ENCODE measurements at places on chromosomes 6 and 20.

DNA sequence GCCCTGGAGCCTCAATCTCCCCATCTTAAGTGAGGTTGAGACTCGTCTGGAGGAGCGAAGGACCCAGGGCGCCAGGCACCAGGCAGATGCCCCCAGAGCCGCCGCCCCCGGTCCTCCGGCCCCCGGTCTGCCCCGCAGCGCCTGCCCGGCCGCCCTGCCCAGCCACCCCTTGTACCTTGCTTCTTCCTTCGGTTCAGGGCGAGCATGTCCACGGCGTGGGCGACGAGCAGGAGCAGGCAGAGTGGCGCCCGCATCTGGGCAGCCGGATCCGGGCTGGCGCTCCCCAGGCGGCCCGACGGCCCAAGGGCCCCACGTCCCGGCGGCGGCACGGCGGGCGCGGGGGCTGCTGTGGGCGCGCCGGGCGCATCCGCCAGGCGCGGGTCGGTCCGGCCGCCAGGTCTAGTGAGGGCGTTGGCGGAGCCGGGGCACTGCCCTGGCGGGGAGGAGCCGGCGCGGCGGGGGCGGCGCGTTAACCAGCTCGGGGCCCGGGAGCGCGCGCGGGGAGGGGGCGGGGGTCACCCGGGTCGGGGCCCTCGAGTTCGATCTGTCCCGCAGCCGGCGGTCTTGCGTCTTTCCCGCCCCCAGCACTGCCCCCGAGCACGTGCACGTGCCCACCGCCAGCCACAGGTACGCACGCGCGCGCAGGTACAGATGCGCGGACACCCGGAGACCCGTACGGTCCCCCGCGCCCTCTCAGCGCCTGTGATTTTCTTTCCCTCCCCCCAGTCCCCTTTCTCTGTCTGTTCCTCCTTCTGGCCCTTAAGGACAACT, at the start of gene RSPO4:
RSPO4 (minus strand) TSS at position 401 of the 771 bp plus-strand sequence; CDS start at position 254, 147 bp downstream.
- no peak for DNase-seq

DNA sequence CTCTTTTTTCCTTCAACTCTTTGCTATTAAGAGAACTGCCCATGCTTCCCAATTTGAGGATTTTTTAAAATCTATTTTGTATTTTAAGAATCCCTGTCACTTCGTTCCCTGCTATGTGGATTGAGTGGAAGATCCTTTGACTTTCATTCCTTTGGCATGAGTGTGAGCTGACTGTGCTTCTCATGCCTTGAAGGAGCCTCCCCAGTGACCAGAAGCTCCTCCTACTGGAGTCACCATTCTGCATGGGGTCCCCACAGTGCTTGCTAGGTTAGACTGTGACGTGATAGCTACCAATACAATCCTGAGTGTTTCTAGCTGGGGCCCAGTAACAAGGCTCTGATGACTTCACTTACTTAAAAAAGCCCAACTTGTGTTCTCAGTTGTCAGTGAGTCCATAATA, 104.4 kb upstream of the LAMP5 start:
- DNase-seq: no peak

DNA sequence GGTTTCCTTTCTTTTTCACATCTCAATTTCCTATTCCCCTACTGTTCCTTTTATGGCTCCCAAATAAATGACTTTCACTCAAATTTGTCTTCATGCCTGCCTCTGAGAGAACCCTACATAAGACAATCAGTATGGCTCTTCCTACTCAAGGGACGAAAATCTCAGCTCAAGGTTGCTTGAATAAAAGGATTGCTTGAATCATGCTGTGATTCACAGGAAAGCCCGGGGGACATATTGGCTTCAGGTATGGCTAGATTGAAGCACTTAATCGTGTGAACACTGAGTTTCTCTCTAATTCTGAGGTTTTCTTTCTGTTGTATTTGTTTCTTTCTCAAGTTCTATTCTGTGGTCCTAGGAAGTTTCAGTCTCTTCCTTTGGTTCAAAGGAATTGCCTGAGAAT, 140.3 kb upstream of the SULF2 start:
- no peak for DNase-seq

GRCh38 chr6:118223316-118223715, 316.3 kb downstream of the SLC35F1 start:
- no peak for DNase-seq

GRCh38 chr6:144480473-144480872, 195.3 kb downstream of the UTRN start:
- DNase-seq: no peak

DNA sequence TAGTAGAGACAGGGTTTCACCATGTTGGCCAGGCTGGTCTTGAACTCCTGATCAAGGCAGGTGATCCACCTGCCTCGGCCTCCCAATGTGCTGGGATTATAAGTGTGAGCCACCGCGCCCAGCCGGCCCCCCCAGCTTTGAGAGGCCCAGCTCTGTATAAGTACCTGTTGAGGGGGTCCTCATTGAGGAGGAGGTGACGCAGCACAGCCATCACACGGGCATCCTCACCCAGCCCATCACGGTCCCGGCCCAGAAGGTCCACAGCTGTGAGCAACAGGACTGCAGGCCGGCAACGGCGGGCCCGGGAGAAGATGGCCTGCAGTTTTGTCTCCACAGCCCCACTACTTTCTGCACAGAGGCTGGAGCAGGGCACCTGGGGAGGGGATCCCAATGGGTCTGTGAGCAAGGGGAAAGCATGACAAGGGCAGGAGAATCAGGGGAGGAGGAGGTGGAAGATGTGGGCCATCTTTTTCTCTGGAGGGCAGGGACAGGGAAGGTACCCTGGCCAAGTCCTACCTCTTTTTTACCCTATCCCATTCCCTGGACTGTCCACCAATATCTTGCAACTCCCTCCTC, 7.7 kb downstream of the GNMT start:
- no peak for DNase-seq

DNA sequence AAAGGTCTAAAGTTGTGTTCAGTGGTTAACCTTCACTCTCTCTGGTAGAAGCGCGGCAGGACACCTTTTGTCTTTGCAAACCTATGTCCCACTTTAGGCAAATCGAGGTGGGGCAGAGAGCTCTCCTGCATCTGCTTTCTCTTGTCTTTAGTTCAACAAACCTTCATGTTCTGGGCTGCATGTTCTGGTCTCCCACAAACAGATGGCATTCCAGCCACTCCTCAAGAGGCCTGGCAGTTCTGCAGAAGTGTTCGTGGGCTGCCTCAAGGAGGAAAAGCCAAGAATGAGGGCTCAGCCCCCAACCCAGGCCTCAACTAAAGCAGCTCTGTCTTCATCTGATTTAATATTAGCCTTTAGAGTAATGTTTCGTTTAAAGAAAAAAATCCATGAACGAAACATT, 82.2 kb downstream of the SOD2 start:
- DNase-seq: no peak

DNA sequence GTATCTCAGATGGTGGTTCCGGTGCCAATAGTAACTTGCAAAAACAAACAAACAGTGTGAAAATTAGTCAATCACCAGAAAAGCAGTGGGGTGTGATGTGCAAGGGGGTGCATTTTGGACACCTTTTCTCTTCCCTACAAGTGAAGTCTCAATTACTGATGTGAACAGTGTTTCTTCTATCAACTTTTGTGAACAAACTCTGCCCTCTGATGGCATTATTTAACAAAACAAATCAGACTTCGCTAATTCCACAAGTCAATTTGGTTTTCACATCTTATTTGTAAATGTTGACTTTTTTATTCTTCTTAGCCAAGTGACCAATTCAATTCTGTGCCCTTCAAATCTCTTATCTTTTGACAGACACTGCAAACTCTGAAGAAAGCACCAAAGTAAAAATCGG, 212.2 kb downstream of the UST start:
- DNase-seq: no peak

GRCh38 chr6:139777202-139777970, 402.9 kb upstream of the CITED2 start:
- DNase-seq: no peak

DNA sequence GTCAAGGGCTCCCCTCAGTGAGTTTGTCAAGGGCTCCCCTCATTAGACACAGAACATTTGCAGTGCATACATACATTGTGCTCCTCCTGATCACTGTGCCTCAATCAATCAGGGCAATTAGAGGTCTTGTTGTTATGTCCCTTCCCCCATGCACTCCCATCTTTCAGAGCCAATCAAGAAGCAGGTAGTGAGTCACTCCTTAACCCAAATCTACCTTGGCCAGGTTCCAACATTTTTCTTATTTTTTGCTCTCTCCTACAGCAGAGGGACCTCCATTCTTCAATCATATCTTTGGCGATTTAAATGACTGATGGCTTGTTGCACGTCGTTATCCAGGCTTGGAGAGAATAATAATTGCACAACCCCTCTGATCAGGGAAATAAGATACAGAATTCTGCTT, 409.9 kb upstream of the SPTLC3 start:
- no peak for DNase-seq

DNA sequence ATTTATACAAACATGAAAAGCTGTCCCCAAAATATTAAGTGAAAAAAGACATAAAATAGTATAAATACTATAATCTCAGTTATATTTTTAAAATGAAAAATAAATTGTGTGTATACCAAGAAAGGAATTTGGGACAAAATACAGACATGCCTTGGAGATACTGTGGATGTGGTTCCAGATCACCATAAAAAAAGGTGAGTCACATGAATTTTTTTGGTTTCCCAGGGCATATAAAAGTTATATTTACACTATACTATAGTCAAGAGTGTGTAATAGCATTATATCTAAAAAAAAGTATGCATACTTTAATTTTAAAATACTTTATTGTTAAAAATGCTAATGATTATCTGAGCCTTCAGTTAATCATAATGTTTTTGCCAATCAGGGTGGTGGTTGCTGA, 17.4 kb upstream of the SDHAF4 start:
- no peak for DNase-seq
